ENCODE measurements at places on chromosomes 6 and 20.

DNA sequence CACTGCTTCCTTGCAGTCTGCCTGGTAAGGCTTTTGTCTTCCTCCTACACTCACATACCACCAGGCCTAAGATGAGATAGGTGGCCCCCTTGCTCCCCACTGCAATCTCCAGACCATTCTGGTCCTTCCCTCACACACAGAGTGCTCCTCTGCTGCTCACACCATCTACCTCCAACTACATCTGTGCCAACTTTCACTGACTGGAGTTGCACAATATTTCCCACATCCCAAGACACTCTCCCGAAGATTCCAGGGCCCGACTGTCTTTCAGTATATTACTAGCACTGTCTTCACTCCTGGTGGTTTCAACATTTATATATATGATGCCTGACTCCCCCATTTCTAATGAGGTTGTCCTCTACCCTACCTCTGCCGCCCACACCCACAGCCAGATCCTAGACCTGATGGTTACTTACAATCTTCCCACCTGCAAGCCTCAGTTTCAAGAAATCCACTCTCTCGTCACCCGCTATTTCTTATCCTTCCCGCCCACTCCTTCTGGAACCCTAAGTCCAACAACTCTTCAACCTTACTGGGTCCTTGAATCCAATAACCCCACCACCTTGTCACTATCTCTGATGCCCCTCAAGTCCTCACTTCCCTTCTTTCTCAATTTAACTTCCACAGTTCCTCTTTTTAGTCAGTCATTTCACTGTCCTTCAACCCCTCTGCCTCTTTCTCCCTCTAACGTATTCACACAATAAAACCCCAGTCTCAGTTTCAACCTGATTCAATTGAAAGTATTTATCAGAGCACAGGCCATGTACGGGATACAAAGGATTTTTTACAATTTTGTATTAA lies 21.6 kb downstream of the RALGAPA2 start:
- DNase-seq: no peak

- no peak for DNase-seq
These were observed 1.5 kb downstream of the ZBTB46 start for GRCh38 chr20:63829603-63829944.

DNA sequence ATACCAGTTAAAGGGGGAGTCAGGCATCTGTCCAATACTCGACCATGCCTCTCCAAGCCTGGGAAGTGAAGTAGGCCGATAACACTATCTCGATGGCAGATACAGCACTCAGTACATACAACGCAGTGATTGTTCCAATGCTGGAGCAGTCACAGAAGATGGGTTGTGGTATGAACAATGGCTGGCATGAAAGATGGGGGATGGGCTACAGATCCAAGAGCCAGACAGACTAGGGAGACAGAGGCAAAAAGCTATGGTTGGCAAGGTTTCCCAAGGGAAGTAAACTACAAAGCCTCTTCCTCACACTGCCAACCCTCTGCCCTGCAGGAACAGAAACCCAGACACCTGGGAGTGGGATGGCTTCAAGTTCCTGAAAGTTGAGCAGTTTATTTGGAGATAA lies 19.2 kb downstream of the FKBP1A start:
- DNase-seq: no peak

DNA sequence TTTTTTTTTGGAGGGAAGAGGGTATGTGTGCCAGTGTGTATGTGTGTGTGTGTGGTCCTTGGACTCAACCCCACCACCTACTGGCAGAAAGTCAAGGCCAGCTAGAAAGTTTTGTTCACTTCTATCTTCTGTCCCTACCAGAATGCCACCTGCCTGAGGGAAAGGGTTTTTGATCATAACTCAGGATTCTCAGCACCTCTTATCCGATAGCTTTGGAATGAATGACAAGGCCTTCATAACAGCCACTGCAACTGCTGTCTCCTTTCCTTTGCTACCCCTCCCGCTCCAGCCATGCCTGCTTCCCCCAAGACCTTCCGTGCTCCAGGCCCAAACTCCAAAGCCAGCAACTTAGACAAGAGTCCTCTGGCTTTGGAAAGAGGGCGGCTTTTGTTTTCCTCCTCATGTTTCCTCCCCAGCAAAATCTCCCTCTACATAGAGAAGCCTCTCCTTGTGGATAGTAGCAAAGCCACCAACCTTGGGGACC lies 18.7 kb downstream of the BTN3A1 start:
- DNase-seq: no peak

- DNase-seq: no peak
These were observed 20.9 kb upstream of the PI3 start for GRCh38 chr20:45153752-45154151.

- DNase-seq: no peak
These were observed 46.7 kb downstream of the CNKSR3 start for GRCh38 chr6:154463573-154464419.

DNA sequence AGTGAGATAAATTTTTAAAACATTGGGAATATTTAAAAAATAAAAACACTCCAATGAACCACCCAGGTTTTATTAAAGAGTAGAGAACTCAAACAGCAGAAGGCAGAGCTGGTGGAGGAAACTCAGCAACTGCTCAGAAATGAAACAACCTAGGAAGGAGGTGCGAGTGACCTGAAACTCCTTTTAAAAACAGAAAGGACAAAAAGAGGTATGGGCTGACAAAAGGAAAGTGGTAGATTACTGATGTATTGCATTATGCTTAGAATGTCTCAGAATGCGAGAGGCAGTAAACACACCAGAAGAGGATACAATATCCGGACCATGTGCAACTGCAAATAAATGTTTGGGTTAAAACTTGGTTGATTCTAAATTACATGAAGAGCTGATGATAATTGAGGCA lies 97.6 kb downstream of the ESR1 start:
- DNase-seq: no peak

- no peak for DNase-seq
These were observed 612 bp downstream of the ADAT2 start for GRCh38 chr6:143449714-143450452.

GRCh38 chr20:43458422-43458924 lies 777 bp downstream of the SRSF6 start:
- DNase-seq: no peak

- DNase-seq: no peak
These were observed 108.0 kb downstream of the NUS1 start for GRCh38 chr6:117783279-117783678.

DNA sequence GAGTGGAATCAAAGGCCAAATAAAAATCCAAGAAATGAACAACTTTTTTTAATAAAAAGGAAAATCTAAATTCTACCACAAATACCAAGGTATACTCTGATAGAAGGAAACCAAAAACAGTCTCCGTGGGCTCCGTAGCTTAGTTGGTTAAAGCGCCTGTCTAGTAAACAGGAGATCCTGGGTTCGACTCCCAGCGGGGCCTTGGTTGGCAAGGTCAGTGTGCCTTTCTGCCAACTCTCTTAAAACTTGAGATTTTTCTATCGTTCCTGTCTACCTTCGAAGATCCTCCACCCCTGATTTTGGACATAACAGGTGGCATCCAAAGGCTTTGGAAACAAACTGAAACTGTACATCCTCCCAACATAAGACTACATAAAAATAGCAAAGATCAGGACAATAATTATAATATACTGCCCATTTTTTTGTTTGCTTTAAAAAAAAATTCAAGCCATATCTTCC lies 197.9 kb downstream of the TRIM27 start:
- no peak for DNase-seq

GRCh38 chr6:125867483-125867942 lies 76.8 kb downstream of the NCOA7 start:
- no peak for DNase-seq

DNA sequence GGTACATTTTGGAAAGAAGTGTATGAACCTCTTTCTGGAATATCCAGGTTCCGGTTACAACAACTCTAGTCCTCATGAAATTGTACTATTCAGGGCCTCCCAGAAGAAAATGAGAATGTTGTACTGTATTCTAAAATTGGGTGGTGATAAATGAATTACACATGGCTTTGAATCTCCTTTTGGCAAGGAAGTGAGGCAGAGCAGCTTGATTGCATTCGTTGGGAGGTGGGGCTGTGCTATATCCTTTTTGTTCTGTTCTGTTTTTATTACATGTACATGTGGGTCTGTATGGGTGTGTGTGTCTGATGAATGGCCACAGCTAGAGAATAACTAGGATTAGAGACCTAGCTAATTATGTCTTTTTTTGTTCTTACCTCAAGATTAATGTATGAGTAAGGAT lies 37.8 kb upstream of the SNRPB2 start:
- DNase-seq: no peak

DNA sequence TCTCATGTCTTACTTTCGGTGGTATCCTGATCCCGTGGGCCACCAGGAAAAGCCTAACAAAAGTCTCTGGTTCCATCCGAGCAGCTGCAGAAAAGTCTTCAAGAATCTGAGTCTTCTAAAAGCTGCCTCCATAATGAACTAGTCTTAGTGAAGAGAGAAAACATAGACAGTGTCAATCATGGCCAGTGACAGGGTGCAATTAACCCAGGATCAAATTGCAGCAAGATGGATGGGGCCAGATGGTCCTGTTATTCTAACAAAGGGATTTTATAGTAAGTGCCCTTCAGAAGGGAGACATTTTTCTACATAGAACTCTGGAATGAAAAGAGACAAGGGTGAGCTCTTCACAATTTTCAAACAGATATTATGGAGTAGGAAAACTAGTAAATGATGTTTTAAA lies 281.6 kb upstream of the ZFP64 start:
- no peak for DNase-seq

DNA sequence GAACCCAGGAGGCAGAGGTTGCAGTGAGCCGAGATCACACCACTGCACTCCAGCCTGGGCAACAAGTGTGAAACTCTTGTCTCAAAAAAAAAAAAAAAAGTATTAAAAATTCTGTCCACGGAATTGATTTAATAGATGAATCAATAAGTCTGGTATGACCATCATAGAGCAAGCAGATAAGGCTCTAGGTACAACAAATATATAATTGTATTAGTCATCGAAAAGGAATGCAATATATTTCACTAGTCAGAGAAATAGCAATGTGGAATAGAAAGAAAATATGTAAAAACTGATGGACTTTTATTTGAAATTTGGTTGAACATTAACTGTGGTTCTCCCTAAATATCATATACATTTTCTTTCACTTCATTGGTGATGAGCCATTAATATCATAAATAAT lies 476.8 kb upstream of the AGPAT4 start:
- no peak for DNase-seq

GRCh38 chr20:53097371-53097770 lies 125.2 kb downstream of the TSHZ2 start:
- DNase-seq: no peak

DNA sequence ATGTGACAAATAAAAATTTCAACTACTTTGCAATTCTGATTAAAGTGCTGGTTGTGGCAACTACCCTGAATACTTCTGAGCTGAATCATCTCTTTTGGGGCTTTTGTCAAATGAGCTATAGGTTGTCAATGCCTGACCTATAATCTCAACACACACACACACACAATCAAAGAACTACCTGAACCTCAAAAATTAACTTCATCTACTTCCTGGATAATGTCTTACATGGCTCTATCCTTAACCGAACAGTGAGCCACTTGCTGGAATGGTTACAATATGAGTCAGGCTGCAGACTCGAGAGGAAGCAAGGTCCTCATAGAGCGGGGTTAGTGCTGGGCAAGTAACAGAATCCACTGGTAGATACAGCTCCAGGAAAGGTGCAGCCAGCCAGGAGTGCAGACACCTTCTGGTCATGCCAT lies 70.6 kb upstream of the DST start:
- DNase-seq: no peak

- DNase-seq: no peak
These were observed 22.7 kb downstream of the SNAI1 start for GRCh38 chr20:50005471-50005981.

DNA sequence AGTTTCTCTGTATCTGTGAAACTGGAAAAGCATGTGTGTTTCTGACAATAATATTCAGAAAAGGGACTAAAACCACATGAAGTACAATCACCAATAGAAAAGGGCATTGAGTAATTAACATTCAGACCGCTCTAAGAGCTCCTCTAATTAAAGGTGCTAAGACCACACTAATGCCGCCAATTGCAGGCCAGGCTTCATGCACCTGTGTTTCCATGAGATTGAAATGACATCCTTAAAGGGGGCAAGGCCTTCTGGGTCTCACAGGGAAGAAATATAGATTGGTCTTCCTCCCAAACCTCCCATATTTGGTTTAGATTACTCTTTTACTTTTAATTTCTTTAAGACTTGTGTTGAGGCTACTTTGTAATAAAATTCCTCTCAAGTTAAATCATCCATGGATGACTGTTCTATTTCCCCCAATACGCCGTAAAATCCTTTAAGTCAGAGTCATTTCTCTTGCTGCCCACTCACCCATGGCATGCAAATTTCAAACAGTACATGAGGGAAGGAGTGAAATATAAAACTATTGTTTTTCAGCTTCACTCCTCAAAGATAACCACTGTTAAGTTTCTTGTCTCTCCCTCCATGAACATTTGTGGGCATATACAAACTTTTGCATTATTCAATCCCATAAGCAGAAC lies 110.6 kb downstream of the UBE3D start:
- DNase-seq: no peak

- no peak for DNase-seq
These were observed 14.5 kb upstream of the BCAS1 start for GRCh38 chr20:54084727-54085388.

GRCh38 chr20:32917191-32917950 lies 58.6 kb downstream of the EFCAB8 start:
- DNase-seq: no peak

DNA sequence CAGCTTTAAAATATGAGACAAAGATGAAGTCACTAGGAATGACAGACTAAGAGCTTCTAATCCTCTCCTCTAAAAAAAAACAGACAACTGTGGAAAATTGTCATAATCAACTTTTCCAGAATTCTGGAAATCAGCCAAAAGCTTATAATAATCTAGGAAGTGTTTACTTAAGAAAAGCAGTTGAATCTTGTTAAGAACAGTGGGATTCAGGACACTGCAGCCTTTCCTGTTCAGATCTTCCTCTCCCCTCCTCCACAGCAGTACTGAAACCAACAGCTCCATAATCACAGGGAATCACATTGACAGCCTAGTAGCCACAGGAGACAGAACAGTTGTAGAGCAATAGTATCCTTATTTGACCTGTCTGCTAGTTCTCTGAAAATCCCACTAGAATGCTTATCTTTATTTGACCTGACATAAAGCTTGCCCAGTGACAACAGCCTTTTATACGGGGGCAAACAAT lies 41.6 kb downstream of the IBTK start:
- DNase-seq: no peak

DNA sequence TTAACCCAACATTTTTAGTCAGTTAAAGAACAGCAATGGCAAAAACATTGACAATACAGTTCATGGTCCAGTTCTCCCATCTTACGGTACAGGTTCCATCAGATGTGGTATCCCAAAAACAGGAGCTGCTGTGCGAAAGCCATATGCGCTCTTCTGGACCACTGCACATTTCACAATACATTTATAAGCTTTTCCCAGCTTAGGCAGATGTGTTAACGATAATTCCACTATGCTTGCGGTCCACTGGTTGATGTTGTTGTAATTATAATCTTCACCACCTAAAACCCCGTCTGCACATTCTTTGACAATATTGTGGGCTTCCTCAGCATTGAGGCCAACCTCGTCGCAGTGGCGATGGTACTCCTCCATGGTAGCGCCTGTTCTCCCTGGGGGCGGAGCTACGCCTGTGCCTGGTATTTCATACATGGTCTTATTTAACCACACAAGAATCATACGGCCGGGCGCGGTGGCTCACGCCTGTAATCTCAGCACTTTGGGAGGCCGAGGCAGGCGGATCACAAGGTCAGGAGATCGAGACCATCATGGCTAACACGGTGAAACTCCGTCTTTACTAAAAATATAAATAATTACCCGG lies 52.0 kb downstream of the BFSP1 start:
- DNase-seq: no peak
